ENCODE measurements at places on chromosomes 11 and 22.

GRCh38 chr11:32225571-32226285 lies 134.9 kb downstream of the RCN1 start:
- no peak for DNase-seq

- DNase-seq, result no peak
These were observed 23.3 kb upstream of the RELA start for GRCh38 chr11:65685981-65686380.

GRCh38 chr11:111586388-111586831 lies 15.8 kb upstream of the SIK2 start:
- DNase-seq, result no peak

DNA sequence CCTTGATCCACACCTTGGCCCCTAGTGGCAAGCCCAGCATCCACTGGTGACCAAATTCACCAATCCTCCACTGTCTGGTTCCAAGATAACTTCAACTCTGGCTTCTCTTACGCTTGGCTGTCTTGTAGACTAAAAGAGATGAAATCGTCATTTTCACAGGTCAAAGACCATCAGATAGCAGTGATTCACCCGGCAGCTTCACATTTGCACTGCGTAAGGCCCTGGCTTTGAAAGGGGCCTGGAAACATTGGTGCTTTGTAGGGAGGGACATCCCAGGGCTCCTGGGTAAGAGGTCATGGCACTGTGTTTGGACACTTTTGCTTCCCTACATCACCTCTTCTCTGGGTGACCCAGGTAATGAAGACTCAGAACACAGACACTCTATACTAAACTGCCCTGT lies 30.1 kb upstream of the FADD start:
- DNase-seq, result no peak

GRCh38 chr11:32426819-32427615 lies 8.3 kb downstream of the WT1 start:
- no peak for DNase-seq

DNA sequence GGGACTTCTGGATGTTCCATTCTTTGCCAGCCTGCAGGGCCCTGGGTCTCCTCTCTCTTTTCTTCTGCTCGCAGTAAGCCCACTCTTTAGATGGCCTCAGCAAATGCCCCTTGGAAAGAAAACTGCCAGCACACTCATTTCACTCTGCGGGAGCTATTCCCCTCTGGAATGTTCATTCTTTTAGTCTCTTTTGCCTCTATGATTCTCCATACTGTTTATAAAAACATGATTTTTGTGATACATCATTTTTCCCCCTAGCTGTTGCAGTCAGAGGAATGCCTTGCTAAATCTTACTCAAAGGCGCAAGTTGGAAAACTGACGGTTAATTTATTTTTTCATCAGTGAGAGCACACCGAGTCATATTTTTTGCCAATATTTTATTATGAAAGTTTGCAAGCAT lies 184.9 kb downstream of the SNX19 start:
- no peak for DNase-seq

DNA sequence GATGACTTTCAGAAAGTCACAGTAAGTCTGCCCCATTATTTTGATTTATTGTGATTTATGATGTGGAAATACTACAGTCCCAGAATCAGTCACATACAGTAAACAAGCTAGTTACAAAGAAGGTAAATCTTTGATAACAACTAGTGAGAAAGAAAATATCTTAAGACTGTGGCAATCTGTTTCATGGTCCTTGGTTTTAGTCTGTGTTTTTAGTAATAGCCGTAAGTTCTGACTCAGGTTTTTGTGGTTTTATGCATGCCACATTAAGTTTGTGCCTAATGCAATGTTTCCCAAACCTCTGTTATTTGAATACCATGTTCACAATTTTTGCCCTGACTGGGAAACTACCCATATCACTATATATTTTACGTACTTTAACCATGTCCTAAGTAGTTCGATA lies 6.7 kb downstream of the CEP295 start:
- no peak for DNase-seq

DNA sequence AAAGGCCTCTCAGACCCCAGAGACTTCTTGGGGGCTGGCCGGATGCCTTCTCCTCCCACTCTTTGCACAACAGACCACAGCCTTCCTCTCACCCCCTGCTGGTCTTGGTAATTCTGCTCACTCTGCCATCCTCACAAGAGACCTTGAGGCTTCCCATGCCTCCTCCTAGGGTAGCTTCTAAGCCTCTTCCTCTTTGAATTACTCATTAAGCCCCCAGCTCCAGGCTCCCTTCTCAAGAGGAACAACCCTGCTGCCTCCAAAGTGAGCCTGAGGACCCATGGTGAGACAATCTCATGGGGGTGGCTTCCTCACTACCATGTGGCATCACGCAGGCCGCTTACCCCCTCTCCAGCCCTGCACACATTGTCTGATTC lies 184.6 kb upstream of the SYT13 start:
- no peak for DNase-seq

All from T1000 (cell line).